Calu3 (cell line): ENCODE measurements at places on chromosomes 2 and 18.

- peak overlapping the region; percentile 66 for H3K27ac ChIP-seq
- no peak overlapping the region for H3K4me3 ChIP-seq
- no peaks in the 10 kb centered on the region for H3K27me3 ChIP-seq
- DNase-seq: no peak
- H3K36me3 ChIP-seq: peaks cover 53% of the 10 kb centered on the region
- H3K4me1 ChIP-seq: peaks cover 17% of the 10 kb centered on the region
Measured at GRCh38 chr18:62384610-62385097, 59.5 kb downstream of the TNFRSF11A start.

GRCh38 chr2:169082995-169083394 is 13.6 kb downstream of the DHRS9 start:
- DNase-seq: no peak
- no peaks in the 10 kb centered on the region for H3K27me3 ChIP-seq
- H3K4me3 ChIP-seq: no peak overlapping the region
- no peaks in the 10 kb centered on the region for H3K36me3 ChIP-seq

DNA sequence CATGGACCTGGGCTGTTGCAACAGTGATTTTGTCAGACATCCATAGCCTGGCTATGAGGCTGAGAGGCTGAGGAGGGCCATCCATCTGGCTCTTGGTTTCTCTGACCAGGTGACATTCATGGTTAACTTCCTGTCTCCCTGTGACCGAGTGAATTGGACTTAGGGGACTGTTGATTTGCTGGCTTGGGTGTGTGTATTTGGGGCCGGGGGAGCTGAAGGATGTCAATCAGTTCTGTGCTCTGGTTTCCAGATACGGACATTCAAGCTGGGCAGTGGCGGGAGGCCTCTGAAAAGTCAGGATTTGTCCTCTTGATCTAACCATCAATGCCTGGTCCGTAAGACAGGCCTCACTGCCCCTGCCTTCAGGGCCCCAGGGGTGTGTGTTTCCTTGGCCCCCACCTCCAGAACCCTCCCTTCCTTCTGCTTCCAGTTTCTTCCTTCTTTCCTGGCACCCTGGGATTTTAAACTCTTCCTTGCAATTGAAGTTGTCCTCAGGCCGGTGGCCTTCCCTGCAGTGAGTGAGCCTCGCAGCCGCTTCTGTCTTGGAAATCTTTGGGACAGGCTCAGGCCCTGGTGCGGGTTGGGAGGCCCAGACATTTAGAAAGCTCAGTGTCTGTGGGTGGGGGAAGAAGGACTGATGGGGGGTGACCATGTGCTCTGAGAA is 54.7 kb upstream of the HAAO start:
- no peaks in the 10 kb centered on the region for H3K36me3 ChIP-seq
- peaks cover 28% of the 10 kb centered on the region for H3K27me3 ChIP-seq
- no peak for DNase-seq
- no peak overlapping the region for H3K4me3 ChIP-seq
- no peak overlapping the region for H3K27ac ChIP-seq

- H3K27me3 ChIP-seq: no peaks in the 10 kb centered on the region
- H3K27ac ChIP-seq: no peak overlapping the region
- peaks cover 26% of the 10 kb centered on the region for H3K4me1 ChIP-seq
- no peak overlapping the region for H3K4me3 ChIP-seq
- DNase-seq: no peak
- H3K36me3 ChIP-seq: peaks cover 10% of the 10 kb centered on the region
Measured at GRCh38 chr2:42965196-42965595, 172.8 kb upstream of the HAAO start.

DNA sequence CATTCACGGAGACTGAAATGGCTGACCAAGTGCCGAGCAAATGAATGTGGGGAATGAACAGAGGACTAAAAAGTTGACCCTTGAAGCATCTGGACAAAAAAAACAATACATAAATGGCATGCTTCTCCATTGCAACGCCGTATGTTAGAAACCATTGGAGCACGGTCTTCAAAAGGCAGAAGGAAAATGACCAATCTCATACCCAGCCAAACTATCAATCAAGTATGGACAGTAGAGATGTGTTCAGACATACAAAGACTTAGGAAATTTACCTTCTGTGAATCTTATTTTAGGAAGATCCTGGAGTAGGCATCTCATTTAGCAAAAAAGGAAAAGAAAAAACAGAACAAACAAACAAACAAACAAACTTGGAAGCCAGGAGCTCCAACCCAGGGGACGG is 44.5 kb downstream of the HS6ST1 start:
- no peaks in the 10 kb centered on the region for H3K27me3 ChIP-seq
- DNase-seq: no peak
- H3K4me3 ChIP-seq: no peak overlapping the region
- H3K4me1 ChIP-seq: no peaks in the 10 kb centered on the region

DNA sequence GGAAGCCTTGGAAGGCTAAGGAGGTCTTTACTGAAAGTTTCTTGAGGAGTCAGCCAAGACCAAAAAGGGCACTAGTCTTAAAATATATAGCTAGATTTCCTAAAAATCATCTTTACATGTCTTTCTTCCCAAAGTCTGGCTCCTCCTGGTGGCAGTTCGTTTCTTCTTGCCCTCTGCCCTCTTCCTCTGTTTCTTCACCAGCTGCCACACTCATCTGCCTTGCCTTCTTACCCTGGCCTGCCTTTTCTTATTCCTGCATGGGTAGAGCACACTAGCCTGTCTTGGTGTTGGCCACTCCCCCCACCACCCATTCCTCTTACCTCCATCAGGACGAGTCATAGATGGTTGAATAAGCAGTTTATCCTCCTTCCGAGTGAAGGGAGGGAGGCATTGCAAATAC is 129.8 kb downstream of the RAPGEF4 start:
- H3K36me3 ChIP-seq: no peaks in the 10 kb centered on the region
- H3K4me1 ChIP-seq: no peaks in the 10 kb centered on the region
- H3K4me3 ChIP-seq: no peak overlapping the region
- H3K27ac ChIP-seq: no peak overlapping the region
- peak; percentile 17 for DNase-seq
- peaks cover 14% of the 10 kb centered on the region for H3K27me3 ChIP-seq
